ENCODE measurements at places on chromosomes 7 and 10. TPM values are rescaled to one million over a fixed set of nuclear protein-coding genes. Genes with fewer than 3 reads are reported as not detected.

DNA sequence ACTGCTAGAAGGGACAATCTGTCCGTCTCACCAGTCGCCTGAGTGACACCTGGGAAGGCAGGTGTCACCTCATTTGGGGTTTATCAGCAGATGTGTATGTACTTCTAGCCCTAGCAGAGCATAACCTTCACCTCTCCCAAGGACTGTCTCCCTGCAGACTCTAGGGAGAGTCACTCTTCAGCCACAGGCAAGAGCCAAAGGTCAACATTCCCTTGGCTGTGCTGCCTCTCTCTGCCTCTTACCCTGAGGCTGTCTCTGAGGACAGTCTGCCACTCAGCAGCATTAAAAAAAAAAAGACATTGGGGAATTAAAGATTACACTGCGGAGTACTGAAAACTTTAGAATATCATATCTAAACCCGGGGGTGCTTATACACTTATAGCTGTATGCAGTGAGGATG is 377.7 kb upstream of the FZD8 start:
- no peak for DNase-seq

- DNase-seq, result no peak
These were observed 216.1 kb upstream of the KAT6B start for GRCh38 chr10:74610299-74610698.

DNA sequence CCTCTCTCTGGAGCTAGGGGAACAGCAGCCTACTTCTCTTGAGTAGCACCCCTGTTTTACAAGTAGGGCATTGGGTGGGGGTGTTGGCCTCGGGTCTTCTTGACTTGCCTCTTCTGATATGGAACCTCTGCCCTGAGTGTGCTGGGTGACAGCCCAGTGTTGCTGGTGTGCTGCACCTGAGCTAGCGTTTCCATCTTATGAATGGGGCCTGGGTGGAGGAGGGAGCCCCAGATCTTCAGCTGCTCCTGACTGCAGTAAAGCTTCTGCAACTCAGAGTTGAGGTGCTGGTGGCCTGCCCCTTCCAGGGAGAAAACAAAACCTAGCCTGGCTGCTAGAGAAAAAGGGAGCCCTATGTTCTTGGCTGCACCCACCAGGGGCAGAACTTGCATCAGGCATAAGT is 202.5 kb upstream of the SHH start:
- DNase-seq, result no peak

DNA sequence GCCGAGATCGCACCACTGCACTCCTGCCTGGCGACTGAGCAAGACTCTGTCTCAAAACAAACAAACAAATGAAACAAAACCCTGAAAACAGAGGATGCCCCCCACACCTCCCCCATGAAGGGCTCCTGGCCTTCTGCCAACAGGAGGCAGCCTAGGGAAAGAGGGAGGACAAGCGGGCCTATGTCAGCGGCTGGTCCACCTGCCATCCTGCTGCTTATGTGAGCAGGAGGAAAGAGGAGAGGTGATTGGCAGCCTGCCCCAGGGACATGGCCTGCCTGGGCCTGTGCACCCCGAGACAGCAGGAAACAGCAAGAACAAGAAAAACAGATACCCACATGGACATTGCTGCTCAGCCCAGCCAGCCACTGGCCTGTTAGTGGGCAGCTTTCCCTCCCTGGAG is 9.1 kb upstream of the ZNF316 start:
- DNase-seq, result no peak

DBNL gene
- total RNA-seq, result 170 TPM

DNA sequence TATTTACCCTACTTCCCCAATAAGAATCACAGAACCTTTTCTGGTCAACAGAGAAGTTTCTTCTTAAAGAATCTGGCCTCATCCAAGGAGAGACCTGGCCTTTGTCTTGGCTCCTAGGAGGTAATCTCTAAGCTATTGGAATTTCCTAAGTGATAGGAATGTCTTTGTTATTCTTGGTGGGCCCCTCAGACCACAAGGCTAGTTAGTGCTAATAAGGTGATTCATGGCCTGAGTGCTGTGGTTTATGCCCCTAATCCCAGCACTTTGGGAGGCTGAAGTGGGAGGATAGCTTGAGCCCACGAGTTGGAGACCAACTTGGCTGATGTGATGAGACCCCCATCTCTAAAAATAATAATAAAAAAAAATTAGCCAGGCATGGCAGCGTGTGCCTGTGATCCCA is 60.0 kb upstream of the CYP2C18 start:
- no peak for DNase-seq

DNA sequence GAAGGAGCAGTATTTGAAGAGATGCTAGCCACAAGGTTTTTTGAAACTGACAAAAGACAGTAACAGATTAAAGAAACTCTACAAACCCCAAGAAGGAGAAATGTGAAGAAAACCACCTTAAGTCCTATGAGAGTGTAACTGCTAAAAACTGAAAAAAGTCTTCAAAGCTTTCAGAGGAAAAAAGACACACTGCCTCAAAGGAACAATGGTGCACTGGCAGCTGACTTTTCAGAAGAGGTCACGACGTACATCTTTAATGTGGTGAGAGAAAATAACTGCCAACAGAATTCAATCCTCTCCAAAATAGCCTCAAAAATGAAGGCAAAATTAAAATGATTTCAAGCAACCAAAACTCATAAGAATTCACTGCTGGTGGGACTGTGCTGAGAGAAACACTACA is 94.0 kb downstream of the VIPR2 start:
- DNase-seq, result no peak

DNA sequence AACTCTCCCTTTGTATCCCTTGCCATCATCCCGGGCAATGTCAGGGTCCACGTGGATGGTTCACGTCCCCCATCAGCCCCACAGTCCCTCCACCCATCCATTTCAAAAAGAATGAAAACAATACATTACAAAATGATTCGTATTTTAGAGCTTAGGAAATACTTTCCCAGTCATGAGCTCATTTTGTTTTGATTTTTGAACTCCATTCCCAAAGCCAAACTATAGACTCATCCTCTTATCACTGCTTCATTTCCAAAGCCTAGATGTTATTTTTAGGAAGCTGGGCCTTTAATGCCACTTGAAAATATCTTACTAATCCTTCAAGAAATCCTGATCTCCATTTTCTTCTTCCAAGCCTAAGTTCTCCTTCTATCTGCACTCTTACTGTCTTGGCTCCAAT is 72.1 kb downstream of the WNT2 start:
- DNase-seq, result no peak

DNA sequence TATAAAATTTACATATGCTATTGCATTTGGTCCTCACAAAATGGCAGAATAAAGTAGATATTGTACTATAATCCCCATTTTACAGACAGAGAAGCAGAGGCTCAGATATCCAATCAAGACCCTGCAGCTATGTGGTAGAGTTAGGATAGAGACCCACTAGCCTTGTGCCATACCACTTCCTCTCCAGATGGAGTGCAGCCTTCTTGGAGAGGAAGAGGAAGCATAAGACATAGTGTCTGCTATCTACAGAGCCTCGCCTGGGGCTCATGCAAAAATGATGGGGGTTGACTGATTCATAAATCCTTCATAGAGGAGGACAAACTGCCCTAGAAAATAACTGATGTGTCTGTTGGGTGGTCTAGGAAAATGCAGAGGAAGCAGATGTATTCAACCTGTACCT is 447.3 kb downstream of the KCNMA1 start:
- no peak for DNase-seq

DNA sequence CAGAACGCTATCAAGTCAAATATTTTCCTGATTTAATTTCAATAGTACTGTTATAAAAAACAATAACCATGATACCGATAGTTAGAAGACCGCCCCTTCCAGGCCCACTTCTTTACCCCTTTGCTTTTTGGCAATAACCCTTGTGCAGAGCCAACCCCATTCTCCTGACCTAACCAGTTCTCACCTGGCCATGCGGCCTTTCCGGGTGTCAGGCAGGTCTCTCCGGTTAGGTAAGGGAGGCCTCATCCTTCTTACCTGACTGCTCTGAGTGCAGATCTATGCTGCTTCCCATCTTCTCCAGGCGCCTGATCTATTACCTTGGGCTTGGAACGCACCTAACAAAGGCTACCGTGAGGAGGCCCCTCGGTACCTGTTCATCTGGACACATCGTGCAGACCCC is 26.6 kb downstream of the ZMIZ1 start:
- DNase-seq, result no peak

NEUROD6 gene
- not detected for total RNA-seq

- no peak for DNase-seq
These were observed 25.8 kb downstream of the MET start for GRCh38 chr7:116697761-116698160.

RET gene
- total RNA-seq, result not detected

- DNase-seq, result no peak
These were observed 227.0 kb downstream of the INHBA start for GRCh38 chr7:41475801-41476459.

- DNase-seq, result no peak
These were observed 364.2 kb downstream of the AUTS2 start for GRCh38 chr7:69962186-69963065.

- no peak for DNase-seq
These were observed 154.3 kb downstream of the SEMA3E start for GRCh38 chr7:83494683-83495082.

TMEM196 gene
- not detected for total RNA-seq

CADPS2 gene
- total RNA-seq, result not detected

FHIP2A gene
- 17.5 TPM for total RNA-seq

DNA sequence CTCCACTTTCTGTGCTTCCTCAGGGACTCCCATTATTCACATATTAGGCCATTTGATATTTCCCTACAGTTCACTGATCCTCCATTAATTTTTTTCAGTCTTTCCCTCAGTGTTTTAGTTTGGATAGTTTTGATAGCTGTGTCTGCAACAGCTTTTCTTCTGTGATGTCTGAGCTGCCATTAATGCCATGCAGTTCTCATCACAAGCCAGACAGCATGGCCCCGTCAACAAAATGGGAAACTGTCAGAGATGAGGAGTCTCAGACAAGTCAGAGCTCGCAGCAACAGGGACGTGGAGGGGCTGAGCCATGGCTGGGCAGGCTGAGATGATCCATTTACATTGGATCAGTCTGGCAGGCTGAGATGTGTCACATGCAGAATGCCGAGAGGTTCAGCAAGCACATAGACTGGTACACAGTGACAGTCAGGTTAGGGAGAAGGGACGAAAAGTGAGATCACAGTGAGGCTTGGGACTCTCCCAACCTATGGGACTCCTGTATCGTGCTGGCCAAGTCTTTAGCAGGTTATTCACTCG is 65.4 kb downstream of the NPS start:
- no peak for DNase-seq

DNA sequence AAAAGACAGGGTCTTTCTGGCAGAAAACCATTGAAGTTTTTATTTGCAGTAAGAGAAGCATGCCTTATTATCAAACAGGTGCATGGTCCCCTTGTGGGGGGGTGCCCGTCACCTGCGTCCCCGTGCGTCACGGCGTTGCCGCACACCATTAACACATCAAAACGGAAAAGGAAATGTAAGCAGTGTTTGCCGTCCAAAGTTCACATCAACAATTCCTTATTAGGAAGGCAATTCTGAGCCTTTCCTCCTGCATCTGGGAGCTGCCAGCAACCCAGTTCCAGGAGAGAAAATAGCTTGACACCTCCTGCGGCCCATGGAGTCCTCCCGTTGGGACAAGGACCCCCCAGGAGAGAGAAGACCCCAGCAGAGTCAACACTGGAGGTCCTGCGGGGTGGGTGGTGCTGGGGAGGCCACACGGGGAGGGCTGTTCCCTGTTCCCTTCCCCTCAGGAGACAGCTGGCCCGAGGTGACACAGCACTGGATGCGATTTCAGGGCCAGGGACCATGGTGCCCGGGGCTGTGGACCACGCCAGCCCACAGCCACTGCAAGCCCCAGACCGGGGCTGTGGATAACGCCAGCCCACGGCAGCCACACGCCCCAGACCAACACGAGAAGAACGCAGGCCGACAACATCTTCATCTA is 39.5 kb downstream of the DIP2C start:
- DNase-seq, result no peak

DNA sequence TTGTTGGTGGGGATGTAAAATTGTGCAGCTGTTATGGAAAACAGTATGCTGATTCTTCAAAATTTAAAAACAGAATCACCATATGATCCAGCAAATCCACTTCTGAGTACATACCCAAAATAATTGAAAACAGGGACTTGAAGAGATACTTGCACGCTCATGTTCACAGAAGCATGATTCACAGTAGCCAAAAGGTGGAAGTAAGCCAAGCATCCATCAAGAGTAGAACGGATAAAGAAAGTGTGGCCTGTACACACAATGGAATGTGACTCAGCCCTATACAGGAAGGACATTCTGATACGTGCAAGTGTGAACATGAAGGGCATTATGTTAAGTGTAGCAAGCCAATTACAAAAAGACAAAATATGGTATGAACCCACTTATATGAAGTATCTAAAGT is 696.7 kb upstream of the CELF2 start:
- no peak for DNase-seq

- DNase-seq, result no peak
These were observed 154.1 kb upstream of the ZMIZ1 start for GRCh38 chr10:78914502-78915189.

DNA sequence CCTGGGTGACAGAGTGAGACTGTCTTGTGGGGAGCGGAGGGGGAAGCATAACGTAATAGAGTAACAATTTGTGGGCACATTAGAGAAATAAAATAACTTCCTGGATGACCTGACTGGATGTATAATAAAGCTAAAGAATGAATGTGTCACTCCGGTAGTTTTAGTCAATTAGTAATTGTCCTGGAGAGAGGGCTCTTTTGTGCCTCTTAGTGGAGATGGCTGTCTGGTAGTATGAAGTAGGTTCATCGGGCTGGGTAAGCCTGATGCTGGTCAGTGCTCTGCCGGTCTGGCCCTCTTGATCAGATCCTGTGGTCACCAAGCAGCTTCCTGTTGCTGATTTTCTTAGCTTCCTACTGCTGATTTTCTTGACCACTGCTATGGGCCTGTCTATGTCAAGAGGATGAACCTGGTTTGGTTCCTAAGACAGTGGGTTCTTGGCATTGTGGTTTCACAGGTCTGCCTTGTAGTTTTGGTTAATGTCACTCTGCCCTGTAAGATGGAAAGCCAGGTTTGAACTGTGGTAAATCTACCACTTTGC is 34.1 kb downstream of the ZRANB1 start:
- no peak for DNase-seq

AASS gene
- total RNA-seq, result 4.1 TPM

ZNF804B gene
- not detected for total RNA-seq

GRCh38 chr10:125375210-125375609 is 214.8 kb upstream of the CTBP2 start:
- DNase-seq, result no peak

DNAJC30 gene
- total RNA-seq, result 9.5 TPM

DNA sequence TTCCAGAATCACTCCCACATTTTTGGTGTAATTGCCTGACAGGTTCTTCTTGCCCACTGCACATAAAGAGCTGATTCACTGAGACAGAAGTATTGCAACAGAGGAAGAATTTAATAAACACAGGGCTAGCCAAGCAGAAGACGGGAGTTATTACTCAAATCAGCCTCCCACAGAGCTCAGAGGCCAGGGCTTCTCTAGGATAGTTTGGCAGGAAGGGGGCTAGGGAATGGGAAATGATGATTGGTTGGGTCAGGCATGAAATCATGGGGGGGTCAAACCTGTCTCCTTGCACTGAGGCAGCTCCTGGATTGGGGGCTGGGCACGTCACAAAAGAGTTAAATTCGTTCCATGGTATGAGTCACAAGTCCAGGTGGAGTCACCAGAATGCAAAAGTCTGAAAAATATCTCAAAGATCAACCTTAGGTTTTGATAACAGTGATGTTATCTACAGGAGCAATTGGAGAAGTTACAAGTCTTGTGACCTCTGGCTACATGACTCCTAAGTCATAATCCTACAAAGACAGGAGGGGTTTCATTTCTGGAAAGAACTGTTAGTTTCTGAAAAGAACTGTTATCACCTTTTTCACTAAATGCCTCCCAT is 30.2 kb upstream of the ERCC6 start:
- DNase-seq, result no peak

ZNF32 gene
- 18.3 TPM for total RNA-seq

GRCh38 chr7:42359946-42360345 is 122.9 kb upstream of the GLI3 start:
- no peak for DNase-seq
